ENCODE measurements at places on chromosomes 1 and 21.
A peak's percentile ranks its signal among the peaks of the same experiment; 100 is the strongest.

DNA sequence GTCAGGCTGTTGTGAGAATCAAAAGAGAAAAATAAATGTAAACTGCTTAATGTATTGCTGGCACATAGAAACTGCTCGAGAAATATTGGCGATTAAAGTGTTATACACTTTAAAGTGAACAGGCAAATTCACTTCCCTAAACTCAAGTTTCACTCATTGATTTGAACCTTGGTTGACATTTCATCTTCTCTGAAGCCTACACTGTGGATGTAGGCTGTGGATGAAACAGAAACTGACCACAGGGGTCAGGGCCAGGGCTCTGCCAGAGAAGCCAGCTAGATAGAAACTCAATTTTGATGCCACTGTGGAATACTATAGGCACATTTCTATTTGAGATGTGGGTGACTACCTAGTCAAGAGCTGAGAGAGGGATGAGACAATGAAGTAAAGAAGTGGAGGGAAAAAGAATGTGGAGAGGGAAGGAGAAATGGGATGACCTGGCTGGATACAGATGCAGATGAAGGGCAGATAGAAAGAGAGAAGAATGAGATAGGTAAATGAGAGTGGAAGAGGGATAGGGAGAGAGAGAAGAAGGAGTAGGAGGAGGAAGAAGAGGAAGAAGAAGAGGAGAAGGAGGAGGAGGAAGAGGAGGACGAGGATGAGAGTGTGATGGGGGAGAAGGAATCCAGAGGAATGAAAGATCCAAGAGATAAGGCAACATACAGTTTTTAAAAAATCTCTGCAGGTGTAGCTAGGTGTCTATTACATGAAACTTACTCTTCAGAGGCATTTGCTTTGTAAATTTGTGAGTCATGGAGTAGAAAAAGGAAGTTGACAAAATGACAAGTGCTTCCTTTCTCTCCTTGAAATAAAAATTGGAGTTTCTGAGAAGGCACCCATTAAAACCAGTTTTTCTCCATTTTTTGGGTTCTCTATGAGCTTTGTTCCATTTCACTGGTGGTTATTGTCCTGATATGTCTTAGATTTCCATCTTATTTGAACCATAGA, 17.4 kb upstream of the CD1D start:
- DNase-seq = no peak

DNA sequence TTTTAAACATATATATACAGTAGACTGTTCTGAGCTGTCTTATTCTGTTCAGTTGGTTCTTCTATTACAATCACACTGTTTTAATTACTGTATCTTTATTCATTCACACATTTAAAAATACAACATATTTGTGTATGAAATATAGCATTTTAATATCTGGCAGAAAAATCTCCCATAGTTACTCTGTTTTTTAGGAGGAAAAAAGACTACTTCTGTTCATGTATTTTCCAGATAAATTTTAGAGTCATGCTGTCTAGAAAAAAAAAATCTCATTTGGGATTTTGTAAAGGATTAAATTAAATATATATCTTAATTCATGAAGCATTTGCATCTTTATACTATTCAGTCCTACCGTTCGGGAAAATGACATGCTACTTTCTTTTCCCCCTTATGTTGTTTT, 101.8 kb upstream of the CD34 start:
- DNase-seq = no peak

DNA sequence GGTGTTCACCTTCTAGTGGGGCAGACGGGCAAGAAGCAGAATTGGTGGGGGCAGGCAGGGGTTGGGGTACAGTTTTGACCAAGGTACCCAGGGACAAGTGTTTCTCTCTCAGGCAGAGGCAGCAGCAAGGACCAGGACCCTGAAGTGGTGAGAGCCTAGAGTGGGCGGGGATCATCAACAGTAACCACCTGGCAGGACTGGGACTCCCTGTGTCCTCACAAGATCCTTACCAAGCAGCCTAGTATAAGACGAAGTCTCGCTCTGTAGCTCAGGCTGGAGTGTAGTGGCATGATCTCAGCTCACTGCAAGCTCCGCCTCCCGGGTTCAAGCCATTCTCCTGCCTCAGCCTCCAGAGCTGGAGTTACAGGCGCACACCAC, 3.2 kb upstream of the NADK start:
- no peak for DNase-seq

- DNase-seq = no peak
Observed at GRCh38 chr1:209601809-209602657, 18.5 kb downstream of the CAMK1G start.

DNA sequence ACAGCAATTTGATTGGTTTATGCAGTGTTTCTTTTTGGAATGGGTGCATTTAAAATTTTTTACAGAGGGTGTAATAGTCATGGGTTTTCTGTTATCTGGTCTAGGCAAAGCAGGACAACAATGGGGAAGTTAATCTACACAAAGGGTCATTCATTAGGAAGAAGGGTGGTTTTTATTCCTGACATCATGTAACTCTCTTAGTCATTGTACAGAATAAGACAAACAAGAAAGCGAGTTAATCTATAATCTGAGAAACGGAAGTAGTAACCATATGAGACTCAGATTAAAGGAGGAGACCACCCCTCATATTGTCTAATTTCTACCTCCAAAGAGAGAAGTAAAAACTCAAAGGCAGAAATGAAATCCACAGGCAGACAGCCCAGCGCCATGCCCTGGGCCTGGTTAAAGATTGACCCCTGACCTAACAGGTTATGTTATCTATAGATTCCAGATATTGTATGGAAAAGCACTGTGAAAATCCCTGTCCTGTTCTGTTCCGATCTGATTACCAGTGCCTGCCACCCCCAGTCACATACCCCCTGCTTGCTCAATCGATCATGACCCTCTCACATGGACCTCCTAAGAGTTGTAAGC, 10.5 kb upstream of the IFI6 start:
- no peak for DNase-seq

DNA sequence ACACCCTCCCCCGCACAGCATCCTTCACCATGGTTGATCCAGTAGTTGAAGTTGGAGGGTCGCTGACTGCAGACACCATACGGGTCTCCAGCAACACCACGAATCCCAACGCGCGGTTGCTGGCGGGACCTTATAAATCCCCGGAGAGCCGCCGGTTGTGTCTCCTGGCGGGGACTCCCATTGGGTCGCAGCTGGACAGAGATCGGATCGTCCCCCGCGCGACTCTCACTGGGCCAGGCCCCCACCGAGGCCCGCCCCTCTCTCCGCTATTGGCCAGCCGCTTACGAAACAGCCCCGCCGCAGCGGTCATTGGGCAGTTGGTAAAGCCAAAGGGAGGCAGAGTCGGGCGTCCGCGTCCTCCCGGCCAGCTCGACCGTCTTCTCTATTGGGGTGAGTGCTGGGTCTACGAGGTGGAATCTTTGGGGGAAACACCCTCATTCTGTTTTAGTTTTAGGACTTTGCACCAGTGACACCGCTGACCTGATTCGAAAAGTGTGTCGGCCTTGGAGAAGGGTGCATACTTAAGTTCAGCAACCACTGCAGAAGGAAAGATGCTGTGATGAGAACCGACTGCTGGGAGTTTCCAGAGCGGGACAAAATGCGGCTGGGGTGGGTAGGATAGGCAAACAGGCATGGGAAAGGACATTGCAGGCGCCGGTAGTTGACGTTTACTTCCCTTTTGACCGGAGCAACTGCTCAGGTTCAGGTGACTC, 27.4 kb downstream of the RABIF start:
- peak; percentile 13 for DNase-seq

- DNase-seq = no peak
Observed at GRCh38 chr1:183898001-183898396, 93.1 kb downstream of the RGL1 start.

- no peak for DNase-seq
Observed at GRCh38 chr1:159307346-159308020, 5.3 kb downstream of the FCER1A start.

- DNase-seq = no peak
Observed at GRCh38 chr21:44709426-44710293, 1.7 kb downstream of the TSPEAR start.

DNA sequence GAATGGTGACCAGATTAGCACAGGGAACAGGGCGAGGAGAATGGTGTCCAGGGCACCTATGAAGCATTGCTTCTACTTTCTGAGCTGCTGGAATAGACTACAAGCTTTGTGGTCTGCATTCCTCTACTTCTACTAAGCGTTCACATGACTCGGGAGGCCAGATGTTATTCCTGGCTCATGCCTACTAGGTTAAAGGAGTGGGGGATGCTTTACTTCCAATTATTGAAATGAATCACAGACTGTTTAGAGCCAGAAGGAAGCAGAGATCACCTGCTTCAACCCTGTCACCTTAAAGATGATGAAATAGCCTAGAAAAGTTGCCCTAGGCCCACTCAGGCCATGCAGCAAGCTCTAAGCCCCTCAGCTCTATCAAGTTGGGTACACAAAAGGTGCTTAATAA, 633.5 kb downstream of the KIF26B start:
- no peak for DNase-seq

All from stimulated activated CD8-positive, alpha-beta memory T cell treated with anti-CD3 and anti-CD28 coated beads, Interleukin-7, amount 100 ng/mL, for 1 hour (primary cell).